ENCODE measurements at places on chromosomes 2 and 18.

DNA sequence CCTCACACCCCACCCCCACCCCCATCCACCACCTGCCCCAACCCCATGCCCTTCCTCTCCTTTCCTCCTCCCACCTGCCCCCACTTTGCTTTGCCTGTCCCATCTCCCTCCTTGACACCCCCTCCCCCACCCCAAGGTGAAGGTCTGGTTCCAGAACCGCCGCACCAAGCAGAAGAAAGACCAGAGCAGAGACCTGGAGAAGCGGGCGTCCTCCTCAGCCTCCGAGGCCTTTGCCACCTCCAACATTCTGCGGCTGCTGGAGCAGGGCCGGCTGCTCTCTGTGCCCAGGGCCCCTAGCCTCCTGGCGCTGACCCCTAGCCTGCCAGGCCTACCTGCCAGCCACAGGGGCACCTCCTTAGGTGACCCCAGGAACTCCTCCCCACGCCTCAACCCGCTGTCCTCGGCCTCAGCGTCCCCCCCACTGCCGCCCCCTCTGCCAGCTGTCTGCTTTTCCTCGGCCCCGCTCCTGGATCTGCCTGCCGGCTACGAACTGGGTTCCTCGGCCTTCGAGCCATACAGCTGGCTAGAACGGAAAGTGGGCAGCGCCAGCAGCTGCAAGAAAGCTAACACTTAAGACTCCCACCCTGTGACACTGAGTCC is 3.0 kb upstream of the ATP6V1B1 start:
- no peak for DNase-seq

DNA sequence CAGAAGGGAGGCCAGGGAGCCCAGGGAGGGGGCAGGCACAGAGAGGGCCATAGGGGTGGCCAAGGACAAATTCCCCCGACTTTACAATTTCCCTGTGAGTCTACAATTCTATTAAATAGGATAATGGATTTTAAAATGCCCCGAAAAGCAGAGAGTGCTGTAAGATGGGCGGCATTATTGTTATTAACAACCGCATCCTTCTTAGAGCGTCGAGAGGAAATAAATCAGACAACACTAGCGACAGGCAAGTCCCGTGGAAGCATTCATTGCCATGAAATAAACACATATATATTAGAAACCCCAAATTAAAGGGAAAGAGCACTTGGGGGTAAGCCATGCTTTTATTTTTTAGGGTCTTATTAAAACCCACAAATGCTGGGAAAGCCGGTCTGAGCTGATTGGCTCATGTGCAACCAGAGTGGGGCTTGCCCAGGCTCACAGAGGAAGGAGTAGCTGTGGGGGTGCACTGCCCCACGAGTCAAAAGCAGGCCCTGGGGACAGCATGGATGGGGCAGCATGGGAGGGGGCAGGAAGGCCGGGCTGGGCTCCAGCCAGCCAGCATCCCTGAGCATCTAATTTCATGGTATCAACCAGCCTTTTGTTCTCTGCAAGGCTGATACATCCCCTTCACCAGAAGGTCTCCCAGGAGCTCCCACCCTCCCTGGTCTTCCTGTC is 187.1 kb downstream of the CELF4 start:
- no peak for DNase-seq

DNA sequence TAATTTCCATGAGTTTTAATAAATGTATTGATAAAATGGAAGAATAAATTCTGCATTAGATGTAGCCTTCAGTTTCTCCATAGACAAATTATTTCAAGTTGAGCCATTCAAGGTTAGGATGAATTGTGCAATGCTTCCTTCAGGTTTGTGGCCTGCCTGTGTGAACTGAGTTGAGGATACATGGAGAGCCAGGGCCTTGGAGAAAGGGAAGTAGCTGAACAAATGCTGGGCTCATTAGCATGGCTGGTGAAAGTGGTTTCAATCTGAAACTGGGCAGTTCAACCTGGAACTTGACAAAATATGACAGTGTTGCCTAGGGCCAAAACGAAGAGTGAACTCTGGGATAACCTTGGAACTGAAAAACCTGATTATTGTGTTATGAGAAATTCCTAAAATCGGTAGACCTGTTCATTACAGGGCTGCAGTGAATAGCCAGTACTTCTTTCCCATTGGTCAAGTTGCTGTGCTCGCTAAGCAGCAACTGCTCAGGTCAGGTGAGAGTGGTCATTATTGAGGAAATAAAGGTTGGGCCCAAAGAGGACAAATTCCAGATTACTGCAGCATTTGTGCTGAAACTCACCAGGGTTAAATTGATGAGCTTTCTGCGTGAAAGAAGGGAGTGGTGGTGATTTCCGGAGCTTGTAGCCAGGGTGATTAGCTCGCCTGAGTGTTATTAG is 12.7 kb downstream of the INPP1 start:
- no peak for DNase-seq

- DNase-seq, result no peak
These were observed 316.4 kb downstream of the DSEL start for GRCh38 chr18:67199993-67200617.

- DNase-seq, result no peak
These were observed 45.4 kb upstream of the DLX2 start for GRCh38 chr2:172147944-172148650.

- DNase-seq, result no peak
These were observed 23.8 kb downstream of the FAP start for GRCh38 chr2:162219426-162219825.

- DNase-seq, result no peak
These were observed 27.9 kb downstream of the IL37 start for GRCh38 chr2:112938904-112939303.

GRCh38 chr18:64872710-64873458 is 724.0 kb upstream of the LINC00305 start:
- no peak for DNase-seq

GRCh38 chr2:203559641-203560040 is 24.5 kb upstream of the RAPH1 start:
- no peak for DNase-seq

GRCh38 chr2:56099963-56100362 is 83.8 kb upstream of the CCDC85A start:
- DNase-seq, result no peak

DNA sequence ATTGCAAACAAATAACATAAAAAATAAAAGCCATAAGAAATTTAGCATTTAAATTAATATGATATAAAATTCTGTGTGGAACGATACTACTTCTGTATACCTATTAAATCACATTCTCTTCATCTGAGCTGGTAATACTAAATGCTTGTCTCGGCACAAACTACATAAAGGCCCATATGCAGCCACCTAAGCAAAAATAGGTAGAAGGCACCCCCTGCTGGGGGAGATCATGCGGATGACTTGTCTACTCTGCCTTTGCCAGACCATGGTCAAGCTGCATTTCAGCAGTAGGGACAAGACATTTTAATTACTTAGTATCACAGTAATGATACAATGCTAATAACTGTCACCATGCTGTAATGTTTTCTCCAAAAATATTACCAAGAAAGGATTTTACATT is 108.0 kb downstream of the CDH19 start:
- no peak for DNase-seq

- no peak for DNase-seq
These were observed 117.5 kb upstream of the SNTG2 start for GRCh38 chr2:833180-833579.

DNA sequence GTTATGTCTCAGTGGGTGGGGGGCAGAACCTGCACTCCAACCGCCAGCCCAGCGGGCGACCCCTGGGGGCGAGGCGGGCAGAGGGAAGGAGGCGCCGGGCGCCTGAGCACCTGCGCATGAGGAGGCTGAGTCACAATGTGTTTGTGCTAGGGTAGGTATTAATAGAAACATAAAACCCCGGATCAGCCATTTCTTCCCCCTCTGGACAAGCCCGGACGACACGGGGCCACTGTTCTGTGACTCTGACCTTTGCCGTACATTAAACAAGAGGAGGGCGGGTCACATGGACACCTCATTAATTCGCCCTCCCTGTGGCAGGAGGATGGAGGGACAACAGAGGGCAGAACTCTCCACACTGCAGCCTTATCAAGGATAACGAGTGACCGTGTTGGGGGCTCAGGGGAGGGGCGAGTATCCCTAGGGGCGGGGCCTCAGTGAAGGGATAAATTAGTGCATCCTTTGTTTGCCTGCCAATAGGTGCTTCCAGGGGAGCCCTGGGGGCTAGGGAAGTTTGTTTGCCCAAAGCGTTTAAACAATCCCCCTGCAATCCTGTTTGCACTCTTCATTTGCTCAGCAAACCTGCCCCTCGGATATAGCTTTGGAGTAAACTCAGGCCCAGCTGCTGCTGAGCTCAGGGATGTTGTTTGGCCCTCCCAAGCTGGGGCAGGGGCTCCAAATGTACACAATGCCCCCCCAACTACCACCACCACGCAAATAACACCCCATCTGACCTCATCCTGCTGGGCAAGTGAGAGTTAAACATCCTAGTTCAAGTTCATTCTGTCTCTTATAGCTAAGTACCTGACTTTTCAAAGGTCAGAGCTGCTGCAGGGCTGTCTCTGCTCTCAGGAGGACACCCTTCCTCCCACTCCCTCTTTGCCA is 171.2 kb upstream of the GLI2 start:
- no peak for DNase-seq

DNA sequence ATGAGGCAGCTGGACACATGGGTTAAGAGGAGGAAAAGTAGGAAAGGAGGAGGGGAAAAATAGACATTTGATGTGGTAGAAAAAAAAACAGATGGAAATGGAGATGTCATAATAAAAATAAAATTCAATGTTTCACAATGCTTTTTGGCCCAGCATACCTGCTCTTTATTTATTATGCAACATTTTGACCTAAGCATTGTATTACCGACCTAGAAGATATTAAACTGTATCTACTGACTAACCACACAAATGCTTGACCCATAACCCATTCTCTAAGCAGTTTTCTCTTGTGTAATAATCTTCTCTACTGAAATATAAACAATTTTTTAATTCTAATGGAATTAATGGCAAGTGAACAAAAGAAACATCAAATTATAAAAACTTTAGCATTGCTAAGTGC is 362.3 kb downstream of the FBXO15 start:
- no peak for DNase-seq

DNA sequence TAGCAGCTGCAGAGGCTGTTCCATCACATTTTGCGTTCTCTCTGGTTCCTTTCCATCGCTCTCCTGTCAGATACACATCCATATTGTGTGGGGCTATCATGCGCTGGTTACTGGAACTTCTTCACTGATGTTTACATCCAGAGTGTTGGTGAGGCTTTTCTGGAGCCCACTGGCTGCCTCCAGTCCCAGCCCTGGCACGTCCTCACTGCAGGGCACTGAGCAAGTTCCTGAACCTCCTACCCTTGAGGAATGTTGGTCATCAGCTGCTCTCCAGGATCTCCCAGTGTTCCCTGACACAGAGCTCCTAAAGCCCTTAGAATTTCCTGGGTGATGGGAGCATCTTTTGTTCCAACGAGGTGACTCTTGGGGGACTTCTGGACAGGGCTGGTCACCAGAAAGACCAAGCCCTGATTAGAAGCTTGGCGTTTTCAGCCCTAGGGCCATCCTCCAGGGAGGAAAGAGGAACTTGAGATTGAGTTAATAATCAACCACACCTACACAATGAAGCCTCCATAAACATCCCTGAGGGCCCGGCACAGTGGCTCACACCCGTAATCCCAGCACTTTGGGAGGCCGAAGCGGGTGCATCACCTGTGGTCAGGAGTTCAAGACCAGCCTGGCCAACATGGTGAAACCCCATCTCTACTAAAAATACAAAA is 81.3 kb downstream of the TFCP2L1 start:
- DNase-seq, result no peak

- no peak for DNase-seq
These were observed 184.6 kb downstream of the ARHGAP15 start for GRCh38 chr2:143313861-143314260.

DNA sequence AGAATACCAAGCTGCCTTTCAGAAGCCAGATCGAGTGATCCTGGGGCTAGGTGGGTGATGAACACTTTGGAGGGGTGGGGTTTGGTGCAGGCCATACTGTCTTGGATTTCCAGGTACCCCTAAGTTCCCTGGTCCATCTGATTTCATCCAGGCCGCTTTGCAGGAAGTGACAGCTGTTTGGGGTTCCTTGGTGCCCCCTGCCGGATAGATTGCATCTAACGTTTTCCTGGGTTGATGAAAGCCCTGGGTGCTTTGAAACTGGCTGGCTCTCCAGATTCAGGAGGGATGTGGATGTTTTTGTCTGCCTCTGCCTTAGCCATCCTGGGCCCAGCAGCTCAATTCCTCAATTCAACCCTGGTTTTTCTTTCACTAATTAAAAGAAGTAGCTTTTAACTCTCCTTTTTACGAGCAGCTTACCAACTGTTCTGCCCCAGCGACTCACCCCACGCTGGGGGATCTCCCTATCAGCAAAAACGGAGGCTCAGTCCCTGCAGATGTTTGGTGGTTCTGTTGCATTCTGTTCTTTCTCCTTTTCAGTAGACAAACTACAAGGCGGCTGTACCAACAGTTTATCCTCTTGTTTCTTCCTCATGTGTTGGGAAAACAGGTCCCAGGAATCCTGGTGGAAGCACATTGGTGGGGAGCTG is 37.1 kb downstream of the ARHGEF4 start:
- DNase-seq, result no peak

GRCh38 chr18:36745219-36745975 is 83.4 kb downstream of the TPGS2 start:
- DNase-seq, result no peak

GRCh38 chr2:157996799-157997198 is 104.9 kb upstream of the UPP2 start:
- no peak for DNase-seq

- DNase-seq, result no peak
These were observed 4.1 kb upstream of the WDR7 start for GRCh38 chr18:56647071-56647470.

GRCh38 chr2:54085069-54085468 is 30.3 kb upstream of the ACYP2 start:
- DNase-seq, result no peak

DNA sequence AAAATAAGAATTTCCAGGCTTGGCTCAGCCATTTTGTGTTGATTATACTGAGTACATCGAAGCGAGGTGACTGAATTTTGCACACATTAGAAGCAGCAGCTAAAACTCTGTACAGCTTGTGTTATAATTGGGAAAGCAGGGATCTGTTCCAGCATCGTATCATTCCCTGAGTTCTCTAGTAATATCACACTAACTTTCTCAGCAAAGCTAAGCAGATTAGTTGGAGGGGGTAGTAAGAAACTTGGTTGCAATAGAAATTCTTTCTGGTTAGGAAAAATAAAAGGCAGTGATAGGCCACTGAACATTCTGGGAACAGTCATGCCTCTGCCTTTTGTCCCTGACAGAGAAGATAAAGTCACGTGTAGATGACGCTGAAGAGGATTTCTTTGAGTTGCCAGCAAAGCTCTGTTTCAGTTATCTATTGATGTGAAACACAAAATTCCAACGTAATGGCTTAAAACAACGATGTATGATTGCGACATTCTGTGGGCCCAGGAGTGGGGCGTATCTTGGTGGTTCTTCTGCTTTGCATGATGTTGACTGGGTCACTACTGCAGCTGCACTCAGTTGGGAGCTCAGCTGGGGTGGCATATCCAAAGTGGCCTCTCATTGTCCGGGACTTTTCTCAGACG is 202.1 kb upstream of the MEX3C start:
- DNase-seq, result no peak

GRCh38 chr18:75782204-75782603 is 354.7 kb upstream of the SMIM21 start:
- no peak for DNase-seq

- no peak for DNase-seq
These were observed 4.3 kb upstream of the SPATS2L start for GRCh38 chr2:200301953-200302858.

Measured in breast epithelium (tissue), 4 donors.